ENCODE measurements at places on chromosomes 7 and 10.

DNA sequence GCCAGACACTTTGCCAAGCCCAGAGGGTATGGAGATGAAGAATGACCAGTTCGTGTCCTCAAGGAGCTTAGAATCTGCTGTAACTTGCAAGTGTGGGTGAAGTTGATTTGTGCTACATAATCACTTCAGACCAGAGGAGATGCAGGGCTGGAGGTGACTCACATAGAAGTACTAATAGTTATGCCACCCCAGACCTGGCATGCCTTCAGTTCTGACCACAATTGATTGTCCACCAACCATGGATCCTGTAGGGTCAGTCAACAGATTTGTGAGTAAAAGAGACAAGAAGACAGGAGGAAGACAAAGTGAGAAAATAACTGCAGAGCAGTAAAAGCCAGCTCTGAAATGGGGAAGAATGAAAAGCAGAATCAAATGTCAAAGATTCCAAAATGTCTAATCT is 51.2 kb upstream of the BMPER start:
- DNase-seq: no peak

DNA sequence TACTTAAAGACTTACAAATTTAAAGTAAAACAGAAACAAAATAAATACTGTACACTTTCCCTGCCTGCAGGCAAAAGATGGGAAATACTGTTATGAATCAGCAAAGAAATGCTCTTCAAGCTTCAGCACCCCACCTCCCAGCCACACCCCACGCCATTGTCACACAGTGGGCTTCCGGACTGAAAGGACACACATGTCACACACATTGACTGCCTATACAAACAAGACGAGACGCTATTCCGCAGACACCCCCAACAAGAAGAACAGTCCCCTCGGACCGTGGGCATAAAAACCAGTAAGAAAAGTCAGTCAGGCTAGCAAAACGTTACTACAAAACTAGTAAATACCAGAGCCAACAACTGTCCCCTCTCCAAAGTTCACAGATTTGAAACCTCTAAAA is 22.2 kb upstream of the PARP12 start:
- no peak for DNase-seq

DNA sequence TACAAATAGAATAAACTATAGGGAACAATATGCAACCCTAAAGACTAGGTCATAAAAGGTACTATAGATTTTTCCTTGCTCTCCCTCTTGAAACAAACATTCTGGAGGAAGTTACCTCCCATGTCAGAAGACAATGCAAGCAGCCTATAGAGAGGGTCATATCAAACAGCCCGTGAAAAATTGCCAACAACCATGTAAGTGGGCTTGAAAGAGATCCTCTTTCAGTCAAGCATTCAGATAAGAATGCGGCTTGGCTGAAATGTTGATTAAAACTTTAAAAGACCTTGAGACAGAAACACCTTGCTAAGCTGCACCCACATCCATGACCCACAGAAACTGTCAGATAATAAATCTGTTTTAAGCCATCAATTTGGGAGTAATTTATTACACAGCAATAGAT is 526.6 kb upstream of the GHITM start:
- no peak for DNase-seq

GRCh38 chr10:84267503-84268126 is 22.8 kb downstream of the RGR start:
- peak; percentile 31 for DNase-seq

DNA sequence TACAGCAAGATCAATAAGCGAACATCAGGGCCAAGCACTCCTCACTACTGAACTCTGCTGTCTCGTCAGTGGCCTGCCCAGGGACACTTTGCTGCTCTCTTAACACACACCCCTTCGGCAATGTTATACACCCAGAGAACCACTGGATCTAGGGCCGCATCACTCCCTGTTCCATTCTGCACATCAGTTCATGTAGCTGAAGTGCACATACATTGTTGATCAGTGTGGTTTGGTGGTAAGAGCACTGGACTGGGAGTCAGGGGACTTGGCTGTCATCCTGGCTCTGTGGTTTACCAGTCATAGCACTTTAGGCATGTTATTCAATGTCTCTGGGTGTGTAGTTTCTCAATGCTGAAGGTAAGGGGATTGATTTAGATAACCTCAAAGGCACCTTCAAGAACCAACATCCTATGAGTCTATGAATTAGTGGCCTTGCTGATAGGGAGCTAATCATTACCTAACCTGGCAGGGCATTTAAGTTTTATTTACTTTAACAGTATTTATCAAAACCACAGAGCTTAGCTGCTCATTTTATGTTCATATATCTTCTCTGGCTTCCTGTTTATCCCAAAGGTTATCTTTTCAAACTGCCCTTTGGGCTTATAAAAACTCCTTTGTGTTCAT is 24.8 kb downstream of the DUSP5 start:
- DNase-seq: no peak

- DNase-seq: no peak
Observed at GRCh38 chr7:152924238-152924637, 164.7 kb downstream of the ACTR3B start.

- DNase-seq: no peak
Observed at GRCh38 chr10:31358688-31359330, 39.8 kb downstream of the ZEB1 start.

GRCh38 chr10:33117230-33117629 is 159.2 kb upstream of the ITGB1 start:
- no peak for DNase-seq

DNA sequence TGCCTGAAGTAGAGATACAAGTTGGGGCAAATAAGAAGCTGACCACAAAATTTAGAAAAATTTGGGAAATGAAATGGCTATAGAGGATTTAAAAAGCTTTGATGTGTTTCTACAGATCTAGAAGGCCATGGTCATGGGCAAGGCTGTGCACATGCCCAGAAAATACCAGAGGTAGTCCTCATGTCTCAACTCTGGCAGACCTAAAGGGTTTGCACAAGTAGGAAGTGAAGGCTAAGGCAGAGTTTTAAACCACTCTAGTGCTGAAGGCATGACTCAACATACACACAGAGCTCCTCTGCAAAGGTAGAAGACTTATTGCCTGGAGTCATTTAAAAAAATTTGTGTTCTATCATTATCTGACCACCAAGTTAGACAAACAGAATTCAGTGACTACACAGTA is 364.6 kb downstream of the CCSER2 start:
- no peak for DNase-seq

DNA sequence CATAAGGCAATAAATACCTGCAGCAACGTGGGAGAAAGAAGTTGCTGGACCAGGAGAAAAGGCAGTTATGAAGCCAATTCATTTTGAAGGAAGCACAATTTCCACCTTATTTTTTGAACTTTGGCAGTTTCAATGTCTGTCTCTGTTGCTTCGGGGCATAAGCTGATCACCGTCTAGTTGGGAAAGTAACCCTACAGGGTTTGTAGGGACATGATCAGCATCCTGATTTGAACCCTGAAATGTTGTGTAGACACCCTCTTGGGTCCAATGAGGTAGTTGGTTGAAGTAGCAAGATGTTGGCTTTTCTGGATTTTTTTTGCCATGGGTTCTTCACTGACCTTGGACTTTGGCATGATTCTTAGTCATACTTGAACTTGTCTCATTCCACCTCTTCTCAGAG is 13.0 kb downstream of the DUSP5 start:
- DNase-seq: no peak

DNA sequence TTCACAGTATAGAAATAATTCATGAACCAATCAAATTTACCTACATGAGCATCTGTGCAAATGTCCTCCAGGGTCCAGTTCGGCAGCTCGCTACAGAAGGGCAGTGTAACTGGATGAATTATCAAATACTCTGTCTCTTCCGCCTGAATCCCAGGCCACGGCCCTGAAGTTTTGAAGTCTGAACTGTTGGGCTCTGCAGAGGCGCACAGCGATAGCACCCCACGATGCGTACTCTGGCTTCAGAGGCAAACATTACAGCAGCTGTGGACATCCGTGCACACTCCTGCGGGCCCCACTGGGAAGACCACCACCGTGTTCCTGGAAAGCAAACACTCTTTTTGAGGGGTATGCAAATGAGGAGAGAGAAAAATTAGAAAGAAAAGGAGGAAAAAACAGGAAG is 259.8 kb upstream of the TCERG1L start:
- no peak for DNase-seq

DNA sequence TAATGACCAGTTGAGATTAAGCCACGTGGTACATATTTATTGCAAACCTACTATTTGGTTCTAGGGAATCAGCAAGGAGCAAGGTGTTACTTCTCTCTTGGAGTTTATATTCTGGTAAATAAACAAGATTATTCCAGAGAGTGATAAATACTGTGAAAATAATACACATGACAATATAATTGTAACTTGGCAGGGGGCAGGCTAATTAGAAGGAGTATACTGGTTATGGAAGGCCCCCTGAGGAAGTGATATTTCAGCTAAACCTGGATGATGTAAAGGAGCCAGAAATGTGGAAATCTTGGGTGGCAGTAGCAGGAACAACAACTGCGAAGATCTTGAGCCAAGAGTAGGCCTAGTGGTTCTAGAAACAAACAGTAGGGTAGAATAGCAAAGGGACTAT is 111.8 kb downstream of the SDK1 start:
- DNase-seq: no peak

- DNase-seq: no peak
Observed at GRCh38 chr10:60848126-60848525, 69.8 kb downstream of the CDK1 start.

DNA sequence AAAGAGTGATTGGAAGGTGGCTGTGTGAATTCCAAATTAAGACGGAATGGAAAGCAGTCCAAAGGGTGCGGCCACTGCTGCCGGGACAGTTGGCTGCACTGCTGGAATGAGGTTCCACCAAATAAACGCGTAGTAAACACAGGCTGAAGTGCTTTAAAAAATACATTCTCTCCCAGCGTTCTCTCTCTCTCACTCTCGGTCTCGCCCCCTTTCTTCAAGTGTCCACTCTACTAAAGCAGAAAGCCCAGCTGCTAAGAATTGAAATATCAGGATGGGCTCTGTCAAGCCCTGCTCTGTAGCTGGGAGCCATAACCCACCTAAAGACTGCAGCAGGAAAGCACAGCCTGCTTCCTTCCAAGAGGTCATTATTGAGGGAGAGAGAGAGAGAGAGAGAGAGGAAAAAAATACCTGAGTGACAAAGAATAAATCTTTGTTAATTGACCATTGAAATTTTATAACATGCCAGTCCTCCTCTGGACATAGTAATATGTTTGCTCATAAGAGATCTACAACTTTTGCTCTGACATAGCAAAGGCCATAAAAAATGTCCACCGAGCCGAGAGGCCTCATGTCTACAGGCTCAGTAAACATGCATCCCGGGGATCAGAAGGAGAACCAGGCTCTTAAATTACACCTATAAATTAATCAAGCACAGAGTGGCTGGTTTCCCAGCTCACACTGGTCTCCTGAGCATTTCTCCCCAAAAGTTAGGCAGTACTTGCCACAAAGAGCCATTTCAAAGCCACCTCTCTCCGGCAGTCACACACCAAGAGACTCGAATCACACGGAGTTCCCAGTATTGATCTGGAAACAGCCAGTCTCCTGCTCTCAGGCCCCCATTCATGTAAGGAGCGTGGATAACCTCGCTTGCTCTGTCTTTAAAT is 72.8 kb downstream of the FGFR2 start:
- no peak for DNase-seq

GRCh38 chr7:137940656-137941518 is 61.0 kb downstream of the CREB3L2 start:
- no peak for DNase-seq
